ENCODE measurements at places on chromosomes 3 and 15.
A peak's percentile ranks its signal among the peaks of the same experiment; 100 is the strongest.

DNA sequence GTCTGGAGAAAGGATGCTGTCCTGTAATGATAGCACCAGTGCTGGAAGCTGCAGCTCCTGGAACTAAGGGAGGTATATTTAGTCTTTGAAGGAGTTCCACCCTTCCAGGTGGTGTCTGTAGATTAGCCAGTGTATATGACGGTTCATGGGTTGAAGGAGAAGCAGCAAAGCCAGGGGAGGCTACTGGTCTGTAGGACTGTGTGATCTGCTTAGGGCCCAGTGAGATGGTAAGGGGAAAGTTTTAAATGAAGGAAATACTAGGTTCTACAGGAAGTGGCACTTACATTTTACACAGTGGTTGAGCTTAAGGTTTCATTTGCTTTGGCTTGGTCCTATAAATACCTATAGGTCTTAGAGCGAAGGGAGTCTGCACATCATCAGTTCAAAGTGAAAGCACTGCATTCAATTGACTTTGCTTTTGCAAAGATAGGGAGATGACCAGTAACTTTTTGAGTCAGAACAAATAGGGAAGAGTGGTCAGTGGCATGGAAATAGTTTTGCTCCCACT lies 5.6 kb downstream of the SLC25A38 start:
- DNase-seq, result peak; percentile 96

DNA sequence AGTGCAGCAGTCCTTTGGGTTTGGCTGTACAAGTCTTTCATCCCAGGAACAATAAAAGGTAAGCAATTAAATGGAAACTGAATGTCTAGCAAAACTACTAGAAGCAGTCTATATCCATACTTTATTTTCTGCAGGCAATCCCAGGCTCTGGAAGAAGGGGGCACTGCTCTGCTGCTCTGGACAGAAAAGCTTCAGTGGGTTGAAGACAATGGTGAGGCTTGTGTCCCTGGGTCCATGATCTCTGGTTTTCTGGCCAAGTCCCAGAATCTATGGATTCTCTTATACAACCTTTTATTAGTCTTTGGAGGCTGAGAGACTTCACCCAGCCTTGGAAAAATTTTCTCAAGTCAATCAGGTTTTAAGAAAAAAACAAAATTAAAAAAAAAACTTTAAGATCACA lies 35.6 kb downstream of the SCAP start:
- peak; percentile 17 for DNase-seq

- no peak for DNase-seq
Measured at GRCh38 chr15:68032672-68033071, 21.4 kb upstream of the PIAS1 start.

GRCh38 chr3:1540686-1541085 lies 447.9 kb downstream of the CNTN6 start:
- DNase-seq, result no peak

DNA sequence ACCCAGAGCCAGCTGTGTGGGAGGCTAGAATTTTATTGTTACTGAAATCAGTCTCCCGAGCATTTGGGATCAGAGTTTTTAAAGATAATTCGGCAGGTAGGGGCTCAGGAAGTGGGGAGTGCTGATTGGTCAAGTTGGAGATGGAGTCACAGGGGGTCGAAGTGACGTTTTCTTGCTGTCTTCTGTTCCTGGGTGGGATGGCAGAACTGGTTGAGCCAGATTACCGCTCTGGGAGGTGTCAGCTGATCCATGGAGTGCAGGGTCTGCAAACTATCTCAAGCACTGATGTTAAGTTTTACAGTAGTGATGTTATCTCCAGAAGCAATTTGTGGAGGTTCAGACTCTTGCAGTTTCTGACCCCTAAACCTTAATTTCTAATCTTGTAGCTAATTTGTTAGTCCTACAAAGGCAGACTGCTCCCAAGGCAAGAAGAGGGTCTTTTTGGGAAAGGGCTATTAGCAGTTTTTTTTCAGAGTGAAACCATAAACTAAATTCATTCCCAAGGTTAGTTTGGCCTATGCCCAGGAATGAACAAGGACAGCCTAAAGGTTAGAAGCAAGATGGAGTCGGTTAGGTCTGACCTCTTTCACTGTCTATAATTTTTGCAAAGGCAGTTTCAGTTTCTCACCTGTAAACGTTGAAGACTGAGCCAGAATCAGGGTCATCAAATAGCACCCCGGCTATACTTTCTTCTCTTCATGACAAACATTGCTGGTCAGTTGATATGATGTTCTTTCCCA lies 28.2 kb downstream of the FLNB start:
- no peak for DNase-seq

DNA sequence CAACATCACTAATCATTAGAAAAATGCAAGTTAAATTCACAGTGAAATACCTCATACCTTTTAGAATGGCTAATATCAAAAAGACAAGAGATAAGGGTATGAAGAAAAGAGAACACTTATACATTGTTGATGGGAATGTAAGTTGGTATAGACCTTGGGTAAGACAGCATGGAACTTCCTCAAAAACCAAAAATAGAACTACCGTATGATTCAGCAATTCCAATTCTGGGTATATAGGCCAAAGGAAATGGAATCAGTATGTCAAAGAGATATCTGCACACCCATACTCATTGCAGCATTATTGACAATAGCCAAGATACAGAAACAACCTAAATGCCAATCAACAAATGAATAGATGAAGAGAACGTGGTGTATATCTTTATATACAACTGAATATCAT lies 166.8 kb upstream of the LRRN1 start:
- DNase-seq, result peak; percentile 25

DNA sequence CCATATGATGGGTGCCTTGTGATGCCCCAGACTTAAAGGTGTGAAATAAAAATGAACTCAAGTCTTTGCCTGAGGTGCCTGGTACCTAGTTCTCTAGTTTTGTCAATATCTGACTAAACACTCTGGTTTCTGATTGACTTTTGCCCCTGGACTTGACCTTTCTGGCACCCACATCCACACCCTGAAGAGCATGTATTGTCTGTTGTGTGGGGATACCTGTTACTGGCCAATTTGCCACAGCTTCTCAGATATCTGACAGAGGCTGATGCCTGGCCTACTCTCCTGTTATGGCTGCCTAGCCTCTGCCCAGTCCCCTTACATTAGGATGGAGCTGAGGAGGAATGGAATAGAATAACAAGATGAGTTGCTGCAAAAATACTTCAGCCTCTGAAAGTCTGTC lies 3.6 kb downstream of the ZBTB38 start:
- no peak for DNase-seq

- no peak for DNase-seq
Measured at GRCh38 chr3:46113608-46114007, 86.3 kb upstream of the XCR1 start.

All from hematopoietic multipotent progenitor cell treated with erythropoietin and hydrocortisone succinate and interleukin-3 and kit ligand, for 8 days (in vitro differentiated cells).